LNCaP clone FGC (cell line): ENCODE measurements at places on chromosomes 7 and 10.
A peak's percentile ranks its signal among the peaks of the same experiment; 100 is the strongest.

DNA sequence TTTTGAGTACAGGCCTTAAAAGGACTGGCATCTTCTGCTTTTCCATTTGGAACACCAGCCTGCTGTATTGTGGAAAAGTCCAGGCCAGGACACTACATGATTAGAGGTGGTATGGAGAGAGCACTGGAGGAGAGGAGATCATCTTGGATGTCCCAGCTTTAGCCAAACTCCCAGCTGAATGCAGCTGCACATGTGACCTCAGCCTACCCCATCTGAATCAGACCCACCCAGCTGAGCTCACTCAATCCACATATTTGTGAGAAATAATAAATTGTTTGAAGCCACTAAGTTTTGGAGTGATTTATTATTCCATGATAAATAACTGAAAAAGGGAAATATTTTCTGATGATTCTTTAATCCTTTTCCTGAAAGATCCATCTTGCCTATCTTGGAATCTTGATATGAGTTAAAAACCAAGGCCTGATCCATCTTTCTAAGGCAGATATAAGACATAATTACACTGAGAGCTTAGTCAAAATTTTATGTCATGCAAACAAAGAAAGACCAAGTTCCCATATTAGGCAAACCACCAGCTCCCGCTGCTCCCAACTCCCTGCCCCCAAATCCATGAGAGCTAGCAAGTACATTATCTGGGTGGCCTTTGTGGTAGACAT is 55.1 kb upstream of the TRIL start:
- no peak for DNase-seq

- DNase-seq = no peak
These were observed 81.6 kb downstream of the RPS24 start for GRCh38 chr10:78115135-78115853.

DNA sequence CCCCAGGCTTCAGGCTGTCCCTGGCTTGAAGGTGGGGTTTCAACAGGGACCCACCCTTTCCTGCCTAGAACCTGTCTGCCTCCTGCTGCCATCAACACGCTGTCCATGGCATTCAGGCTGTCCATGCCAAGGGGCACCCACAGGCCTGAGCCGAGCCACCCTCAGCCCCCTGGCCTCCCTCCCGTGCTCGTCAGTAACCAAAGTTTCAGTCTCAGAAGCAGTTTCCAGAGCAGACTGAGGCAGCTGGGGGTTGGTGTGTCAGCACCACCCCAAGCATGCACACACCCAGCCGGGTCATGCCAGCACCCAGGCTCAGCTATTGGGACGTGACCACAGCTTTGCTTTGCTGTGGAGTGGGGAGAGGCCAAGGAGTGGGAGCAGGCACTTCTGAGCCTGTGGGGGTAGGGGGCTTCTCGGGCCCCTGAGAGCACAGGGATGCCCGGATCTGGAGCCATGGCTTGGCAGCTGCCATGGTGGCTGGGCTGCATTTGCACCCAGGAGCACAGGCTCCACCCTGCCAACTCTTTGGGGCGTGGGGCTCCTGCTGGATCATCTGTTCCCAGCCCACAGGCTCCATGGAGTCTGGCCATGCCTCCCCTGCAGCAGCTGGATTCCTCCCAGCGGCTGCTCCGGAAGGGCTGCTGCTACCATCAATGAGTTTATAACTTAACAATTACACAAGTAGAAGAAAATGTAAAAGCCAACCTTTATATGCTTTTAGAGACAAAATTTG is 314.5 kb upstream of the SEMA3C start:
- DNase-seq = no peak

DNA sequence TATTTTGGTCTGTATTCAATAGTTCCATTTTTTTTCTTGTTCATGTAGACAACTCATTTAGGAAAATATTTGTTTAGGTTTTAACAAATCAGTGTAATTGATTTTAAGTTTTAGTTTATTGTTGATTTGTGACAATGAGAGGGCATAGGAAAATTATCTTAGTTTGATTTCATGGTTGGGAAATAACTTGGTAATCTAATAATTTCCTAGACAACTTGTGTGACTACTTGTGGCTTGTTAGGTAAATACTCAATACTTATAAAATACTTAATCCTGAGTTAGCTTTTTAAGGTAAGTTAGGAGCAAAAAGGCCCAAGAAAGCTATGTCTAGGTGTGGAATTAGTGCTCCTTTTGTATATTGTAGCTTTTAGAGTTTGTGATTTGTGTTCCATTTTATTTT is 65.4 kb downstream of the ZNRF2 start:
- no peak for DNase-seq

DNA sequence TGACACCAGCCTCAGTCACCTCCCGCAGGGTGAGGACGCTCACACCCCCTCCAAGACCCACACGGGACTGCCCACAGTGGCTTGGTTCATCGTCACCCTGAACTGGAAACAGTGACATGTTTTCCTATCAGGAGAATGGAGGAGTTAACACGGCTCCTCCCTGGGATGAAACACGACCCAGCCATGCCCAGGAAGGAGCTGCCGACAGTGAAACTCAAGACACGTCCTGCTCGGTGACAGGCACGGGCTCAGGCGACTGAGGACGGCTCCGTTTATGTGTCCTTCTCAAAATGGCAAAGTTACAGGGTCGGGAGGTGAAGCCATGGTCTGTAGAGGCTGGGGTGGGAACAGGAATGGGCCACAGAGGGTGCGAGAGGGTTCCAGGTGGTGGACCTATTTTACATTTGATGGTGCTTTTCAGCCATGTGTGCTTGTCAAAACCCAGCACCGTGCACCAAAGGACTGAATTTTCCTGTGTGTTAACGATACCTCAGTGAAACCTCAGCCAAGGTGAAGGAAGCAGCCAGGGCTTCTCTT is 272.4 kb downstream of the ADARB2 start:
- DNase-seq = no peak

- no peak for DNase-seq
These were observed 62.7 kb downstream of the AMPH start for GRCh38 chr7:38568497-38568896.

DNA sequence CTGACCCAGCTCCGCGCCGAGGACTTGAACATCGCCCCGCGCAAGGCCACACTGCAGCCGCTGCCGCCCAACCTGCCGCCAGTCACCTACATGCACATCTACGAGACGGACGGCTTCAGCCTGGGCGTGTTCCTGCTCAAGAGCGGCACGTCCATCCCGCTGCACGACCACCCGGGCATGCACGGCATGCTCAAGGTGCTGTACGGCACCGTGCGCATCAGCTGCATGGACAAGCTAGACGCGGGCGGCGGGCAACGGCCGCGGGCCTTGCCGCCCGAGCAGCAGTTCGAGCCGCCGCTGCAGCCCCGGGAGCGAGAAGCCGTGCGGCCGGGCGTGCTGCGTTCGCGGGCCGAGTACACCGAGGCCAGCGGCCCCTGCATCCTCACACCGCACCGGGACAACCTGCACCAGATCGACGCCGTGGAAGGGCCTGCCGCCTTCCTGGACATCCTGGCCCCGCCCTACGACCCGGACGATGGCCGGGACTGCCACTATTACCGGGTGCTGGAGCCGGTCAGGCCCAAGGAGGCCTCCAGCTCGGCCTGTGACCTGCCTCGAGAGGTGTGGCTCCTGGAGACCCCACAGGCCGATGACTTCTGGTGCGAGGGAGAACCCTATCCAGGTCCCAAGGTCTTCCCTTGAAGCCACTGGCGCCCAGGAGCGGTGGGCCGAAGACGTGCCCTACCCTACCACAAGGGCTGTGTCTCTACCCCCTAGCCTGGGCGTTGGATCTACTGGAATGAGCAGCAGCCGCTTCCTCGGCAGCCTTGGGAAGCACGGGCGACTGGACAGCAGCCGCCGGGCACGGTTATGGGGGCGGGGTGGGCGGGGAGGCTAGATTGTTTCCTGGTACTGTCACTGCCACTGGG is 945 bp downstream of the ADO start:
- DNase-seq = no peak

GRCh38 chr10:54914049-54914448 is 113.0 kb upstream of the PCDH15 start:
- DNase-seq = no peak

- no peak for DNase-seq
These were observed 534.6 kb upstream of the PHF14 start for GRCh38 chr7:10439027-10439426.

DNA sequence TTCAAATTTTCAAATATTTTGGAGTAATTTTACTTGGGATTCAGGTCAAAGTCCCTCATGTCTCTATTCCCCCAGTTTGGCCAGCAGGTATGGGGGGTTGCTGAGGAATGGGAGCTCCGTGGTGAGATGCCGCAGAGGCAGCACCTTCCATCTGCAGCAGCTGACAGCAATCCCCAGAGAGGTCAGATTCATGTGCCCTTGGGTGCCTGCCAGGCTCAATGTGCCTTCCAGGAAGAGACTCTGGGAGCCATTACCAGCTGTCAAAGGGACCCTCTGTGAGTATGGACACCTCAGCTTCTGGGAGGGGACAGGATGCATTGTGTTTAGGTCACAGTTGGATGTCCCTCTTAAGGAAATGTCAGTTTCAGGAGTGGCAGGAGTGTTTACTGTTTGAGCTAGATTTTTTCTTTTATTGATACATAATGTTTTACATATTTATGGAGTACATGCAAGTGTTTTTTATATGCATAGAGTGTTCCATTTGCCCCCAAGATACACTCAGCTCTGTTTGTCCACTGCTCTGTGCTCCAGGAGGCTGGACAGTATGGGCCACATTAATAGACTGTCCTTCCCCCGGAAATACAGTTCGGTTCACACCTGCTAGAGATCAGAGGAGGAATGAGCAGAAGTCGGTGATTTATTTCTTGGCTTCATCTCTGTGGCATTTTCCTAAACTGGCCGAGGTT is 75.3 kb upstream of the GRB10 start:
- peak; percentile 72 for DNase-seq

DNA sequence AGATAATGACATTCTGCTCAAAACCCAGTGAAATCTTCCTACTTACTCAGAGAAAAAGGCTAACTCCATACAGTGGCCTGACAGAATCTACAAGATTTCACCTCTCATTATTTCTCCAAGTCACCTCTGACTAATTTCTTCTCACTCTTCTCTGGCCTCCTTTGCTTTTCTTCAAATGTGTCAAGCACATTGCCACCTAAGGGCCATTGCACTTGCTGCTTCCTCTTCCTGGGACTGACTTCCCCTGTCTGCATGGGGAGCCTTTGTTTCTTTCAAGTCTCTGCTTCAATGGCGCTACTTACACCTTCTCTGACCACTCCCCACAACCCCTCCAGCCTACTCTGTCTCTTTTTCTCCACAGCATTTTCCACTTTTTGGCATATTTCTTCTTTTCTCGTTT is 36.0 kb downstream of the PRTFDC1 start:
- no peak for DNase-seq

DNA sequence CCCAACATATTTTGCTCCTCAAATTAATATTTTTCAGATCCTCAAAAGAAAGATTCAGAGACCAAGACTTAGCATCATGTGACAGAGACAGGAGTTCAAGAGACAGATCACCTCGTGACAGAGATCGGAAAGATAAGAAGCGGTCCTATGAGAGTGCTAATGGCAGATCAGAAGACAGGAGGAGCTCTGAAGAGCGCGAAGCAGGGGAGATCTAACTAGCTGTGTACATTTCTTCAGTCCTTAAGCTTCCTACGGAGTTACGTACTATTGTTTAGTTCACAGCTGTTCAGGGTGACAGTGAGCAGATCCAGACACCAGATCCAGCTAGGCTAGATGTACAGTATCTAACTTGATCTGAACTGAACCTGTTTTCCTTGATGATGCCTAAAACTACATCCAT is 61.3 kb downstream of the KLRG2 start:
- no peak for DNase-seq

GRCh38 chr10:94108200-94108599 is 114.5 kb downstream of the PLCE1 start:
- no peak for DNase-seq

- no peak for DNase-seq
These were observed 250.9 kb downstream of the PTEN start for GRCh38 chr10:88114368-88114767.

- DNase-seq = no peak
These were observed 203.1 kb downstream of the CDC14C start for GRCh38 chr7:49127359-49127913.

GRCh38 chr7:144408121-144408520 is 4.6 kb upstream of the NOBOX start:
- DNase-seq = no peak

GRCh38 chr7:49522111-49522510 is 251.3 kb upstream of the VWC2 start:
- DNase-seq = no peak

DNA sequence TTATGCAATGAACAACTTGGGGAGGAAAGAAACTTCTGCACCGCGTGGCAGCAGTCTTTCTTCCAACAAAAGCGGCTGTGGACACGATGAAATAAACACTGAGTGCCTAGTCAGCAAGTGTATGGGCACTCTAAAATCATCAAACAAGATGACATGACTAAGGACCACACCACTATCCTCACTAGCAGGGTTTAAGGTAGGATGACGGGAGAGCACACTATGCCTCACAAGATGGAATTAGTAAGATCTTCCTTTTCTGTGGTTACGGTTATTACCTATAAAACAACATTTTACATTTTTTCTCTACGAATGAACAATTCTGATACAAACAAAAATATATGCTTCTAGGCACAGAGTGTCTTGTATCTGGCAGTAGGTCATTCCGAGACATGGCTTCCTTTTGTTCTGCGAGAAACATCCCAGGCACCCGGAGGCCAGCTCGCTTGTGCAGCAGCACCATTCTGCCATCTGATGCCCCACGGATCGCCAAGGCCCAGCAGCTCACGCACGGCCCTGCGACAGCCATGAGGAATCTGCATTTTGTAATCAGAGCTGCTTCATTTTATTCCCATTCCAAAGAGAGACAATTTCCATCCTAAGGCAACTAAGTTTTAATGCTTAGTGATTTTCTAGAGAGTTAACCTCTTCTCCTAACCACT is 54.1 kb upstream of the NCAPG2 start:
- DNase-seq = no peak

DNA sequence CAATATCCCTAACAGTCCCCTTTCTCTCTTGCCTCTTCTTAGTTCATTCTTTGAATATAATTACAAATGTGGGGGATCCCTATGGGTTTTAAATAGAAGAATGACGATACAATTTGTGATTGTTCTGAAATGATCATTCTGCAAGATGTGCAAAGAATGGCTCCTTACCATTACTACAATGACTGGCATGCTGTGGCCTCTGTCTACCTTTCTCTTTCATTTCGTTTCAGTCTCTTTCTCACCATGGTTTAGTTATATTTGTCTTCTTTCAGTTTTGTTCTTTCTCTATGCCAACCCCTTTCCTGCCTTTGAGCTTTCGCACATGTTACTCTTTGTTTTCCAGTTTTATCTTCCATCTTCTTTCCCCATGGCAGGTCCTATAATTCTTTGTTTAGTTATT is 176.5 kb downstream of the SUGCT start:
- DNase-seq = no peak
